Stimulated activated CD8-positive, alpha-beta memory T cell treated with anti-CD3 and anti-CD28 coated beads, Interleukin-4, amount 100 ng/mL, for 1 hour (primary cell): ENCODE measurements at places on chromosomes 13 and 19.

DNA sequence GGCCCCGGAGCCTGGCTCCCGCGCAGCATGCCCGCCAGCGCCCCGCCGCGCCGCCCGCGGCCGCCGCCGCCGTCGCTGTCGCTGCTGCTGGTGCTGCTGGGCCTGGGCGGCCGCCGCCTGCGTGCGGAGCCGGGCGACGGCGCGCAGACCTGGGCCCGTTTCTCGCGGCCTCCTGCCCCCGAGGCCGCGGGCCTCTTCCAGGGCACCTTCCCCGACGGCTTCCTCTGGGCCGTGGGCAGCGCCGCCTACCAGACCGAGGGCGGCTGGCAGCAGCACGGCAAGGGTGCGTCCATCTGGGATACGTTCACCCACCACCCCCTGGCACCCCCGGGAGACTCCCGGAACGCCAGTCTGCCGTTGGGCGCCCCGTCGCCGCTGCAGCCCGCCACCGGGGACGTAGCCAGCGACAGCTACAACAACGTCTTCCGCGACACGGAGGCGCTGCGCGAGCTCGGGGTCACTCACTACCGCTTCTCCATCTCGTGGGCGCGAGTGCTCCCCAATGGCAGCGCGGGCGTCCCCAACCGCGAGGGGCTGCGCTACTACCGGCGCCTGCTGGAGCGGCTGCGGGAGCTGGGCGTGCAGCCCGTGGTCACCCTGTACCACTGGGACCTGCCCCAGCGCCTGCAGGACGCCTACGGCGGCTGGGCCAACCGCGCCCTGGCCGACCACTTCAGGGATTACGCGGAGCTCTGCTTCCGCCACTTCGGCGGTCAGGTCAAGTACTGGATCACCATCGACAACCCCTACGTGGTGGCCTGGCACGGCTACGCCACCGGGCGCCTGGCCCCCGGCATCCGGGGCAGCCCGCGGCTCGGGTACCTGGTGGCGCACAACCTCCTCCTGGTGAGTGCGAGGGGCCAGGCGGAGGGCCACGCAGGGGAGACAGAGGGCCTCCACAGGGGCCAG is at the start of gene KL:
KL (plus strand) TSS at position 10 of the 909 bp plus-strand sequence; CDS start at position 28, 18 bp downstream.
- DNase-seq: no peak

GRCh38 chr13:20394169-20394501 is 131.5 kb downstream of the CRYL1 start:
- DNase-seq: no peak

DNA sequence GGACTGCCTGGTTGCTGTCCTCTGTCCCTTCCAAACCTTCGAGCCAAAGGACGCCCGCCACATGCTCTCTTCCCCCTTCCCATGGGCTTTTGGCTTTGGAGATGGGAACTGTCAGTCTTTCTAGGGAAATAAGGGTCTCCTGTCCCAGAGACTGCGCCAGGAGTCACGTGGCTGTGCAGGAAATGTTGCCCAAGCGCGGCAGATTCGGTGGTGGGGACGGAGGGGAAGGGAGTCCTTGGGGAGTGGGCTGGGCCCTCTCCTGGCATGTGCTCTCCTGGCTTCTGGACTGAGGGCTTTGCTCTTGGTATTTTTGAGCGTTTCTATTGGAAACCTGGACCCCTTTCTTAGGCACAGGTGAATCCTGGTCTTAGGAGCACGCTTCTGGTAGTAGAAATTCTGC is 103.2 kb downstream of the KDM4B start:
- no peak for DNase-seq

- no peak for DNase-seq
These were observed 17.1 kb upstream of the S1PR4 start for GRCh38 chr19:3161453-3161852.

GRCh38 chr13:84641491-84641890 is 759.2 kb upstream of the SLITRK1 start:
- no peak for DNase-seq

DNA sequence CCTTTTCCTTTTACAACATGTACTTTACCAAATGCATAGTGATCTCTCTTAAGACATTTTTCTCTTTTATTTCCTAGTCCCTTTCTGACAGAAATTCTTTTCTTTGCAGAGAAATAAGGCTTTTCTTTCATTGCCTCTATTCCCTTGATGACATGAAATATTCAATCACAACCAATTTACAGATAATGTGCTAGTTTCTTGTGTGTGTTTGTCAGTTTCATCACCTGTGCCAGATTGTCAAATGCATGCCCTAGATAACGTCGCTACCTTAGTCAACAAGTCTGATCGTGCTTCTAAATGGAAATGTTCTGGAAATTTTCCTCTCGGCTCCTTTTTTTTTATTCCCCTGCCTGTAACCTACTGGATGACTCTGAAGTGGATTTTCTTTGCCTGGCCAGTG is 478.1 kb downstream of the KLF5 start:
- DNase-seq: no peak

DNA sequence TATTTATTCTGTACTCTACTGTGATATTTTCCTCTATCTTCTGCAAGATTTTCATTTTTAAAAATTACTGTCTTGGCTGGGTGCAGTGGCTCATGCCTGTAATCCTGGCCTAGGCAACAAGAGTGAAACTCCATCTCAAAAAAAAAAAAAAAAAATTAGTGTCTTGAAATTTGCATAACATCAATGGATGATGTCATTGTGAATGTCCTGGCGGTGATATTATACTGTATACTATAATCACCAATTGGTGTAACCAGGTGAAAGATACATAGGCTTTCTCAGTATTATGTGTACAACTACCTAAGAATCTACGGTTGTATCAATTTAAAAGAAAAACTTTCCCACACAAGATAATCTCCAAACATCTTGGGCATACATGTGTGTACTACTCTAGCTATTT is 15.2 kb downstream of the ZNF331 start:
- no peak for DNase-seq

GRCh38 chr19:3580156-3580934 is 4.9 kb upstream of the GIPC3 start:
- no peak for DNase-seq

- no peak for DNase-seq
These were observed 50.3 kb downstream of the ARHGEF7 start for GRCh38 chr13:111165241-111166010.

GRCh38 chr13:45602183-45603170 is 13.1 kb downstream of the ERICH6B start:
- DNase-seq: no peak

DNA sequence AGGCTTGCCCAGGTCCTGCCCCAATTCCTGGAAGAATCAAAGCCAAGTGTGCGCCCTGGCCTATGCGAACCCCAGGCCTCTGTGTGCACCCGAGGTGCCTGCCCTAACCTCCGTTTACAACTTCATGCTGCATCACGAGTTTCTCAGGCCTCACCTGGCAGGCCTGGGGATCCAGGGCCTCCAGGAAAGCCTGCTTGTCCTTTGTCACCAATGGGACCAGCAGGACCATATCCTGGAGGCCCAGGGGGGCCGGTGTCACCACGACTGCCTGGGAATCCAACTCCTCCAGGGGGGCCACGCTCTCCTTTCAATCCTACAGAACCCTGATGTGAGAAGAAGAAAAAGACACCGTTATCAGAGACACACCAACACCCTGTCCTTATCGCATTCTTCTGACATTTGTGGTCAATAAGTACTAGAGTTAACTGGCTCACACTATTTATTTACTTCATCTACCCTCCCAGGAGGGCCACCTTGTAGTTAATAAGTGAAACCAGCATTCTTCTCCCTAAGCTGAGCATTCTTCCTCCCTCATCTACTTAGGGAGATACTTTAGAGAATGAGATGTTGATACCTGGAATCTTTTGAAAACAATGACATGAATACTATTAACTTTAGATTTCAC is 120.6 kb downstream of the COL4A1 start:
- no peak for DNase-seq

- DNase-seq: no peak
These were observed 20.4 kb upstream of the DCLK1 start for GRCh38 chr13:36151591-36151990.

DNA sequence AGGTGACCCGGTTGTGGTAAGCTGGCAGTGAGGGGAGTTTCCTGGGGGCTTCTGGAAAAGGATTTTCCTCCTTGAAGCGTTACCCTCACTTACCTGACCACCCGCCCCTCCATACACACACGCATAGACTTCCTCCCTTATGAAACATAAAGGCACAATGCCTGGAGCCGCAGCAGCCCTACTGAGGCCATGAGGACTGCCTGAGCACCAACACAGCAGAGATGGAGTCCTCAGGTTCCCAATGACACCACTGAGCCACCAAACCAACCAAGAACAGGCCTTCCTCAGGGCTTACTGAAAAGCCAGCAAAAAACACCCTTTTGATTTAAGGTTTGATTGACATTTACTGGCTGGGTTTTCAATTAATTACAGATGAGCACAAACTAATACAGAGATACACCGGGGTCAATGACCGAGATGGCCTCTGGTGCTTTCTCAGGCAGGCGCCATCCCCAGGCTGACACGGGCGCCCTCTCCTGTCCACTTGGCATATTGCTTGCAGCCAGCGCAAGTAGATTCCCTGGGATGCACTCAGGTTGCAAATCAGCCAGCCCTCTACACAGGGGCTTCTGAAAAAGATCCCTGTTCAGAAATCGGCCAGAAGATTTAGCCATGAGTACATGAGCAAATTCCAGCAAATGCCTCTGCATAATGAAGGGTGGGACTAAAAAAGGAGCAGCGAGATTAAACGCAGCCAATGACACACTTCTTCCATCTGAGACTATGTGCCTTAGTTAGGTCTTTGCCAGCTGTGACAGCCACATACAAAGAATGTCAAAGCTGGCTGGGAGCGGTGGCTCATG is 14.8 kb downstream of the OPA3 start:
- DNase-seq: peak; percentile 9

GRCh38 chr13:103100830-103101229 is 34.6 kb upstream of the SLC10A2 start:
- no peak for DNase-seq

- DNase-seq: no peak
These were observed 18.8 kb upstream of the GPR183 start for GRCh38 chr13:99326012-99326411.

- DNase-seq: no peak
These were observed 375.3 kb downstream of the MTUS2 start for GRCh38 chr13:29195456-29195855.

- DNase-seq: no peak
These were observed 178.6 kb downstream of the RBM26 start for GRCh38 chr13:79227418-79227817.

GRCh38 chr13:85373322-85373721 is 425.9 kb downstream of the SLITRK6 start:
- no peak for DNase-seq

DNA sequence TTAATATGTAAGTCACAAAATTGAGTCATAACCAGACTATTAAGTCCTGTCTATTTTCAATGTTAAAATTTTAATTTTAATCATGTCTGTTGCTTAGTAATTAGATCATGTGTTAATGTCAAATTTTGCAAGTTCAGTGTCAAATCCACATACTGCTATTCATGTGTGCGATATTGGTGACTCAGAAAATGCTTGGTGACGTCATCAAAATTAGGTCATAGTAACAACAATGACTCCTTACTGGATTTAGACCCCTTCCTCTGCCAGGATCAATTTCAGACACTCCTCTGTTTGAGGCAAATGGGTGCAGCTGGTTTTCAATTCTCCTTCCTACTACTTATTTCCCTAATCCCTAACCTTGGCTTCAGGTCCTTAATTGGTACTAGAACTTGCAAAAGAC is 1394.3 kb upstream of the SLC10A2 start:
- no peak for DNase-seq

- DNase-seq: no peak
These were observed 417.6 kb upstream of the PCDH20 start for GRCh38 chr13:61833228-61833627.

DNA sequence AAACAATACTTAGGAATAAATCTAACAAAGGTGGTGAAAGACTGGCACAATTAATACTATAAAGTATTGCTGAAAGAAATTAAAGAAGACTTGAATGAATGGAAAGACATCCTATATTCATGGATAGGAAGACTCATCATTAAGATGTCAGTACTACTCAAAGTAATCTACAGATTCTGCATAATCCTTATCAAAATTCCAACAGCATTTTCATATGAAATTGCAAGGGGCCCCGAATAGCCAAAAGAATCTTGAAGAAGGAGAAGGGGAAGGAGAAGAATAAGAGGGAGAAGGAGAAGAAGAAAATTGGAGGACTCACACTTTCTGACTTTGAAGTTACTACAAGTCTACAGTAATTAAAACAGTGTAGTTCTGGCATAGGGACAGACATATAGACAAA is 25.6 kb upstream of the LRP3 start:
- DNase-seq: no peak

DNA sequence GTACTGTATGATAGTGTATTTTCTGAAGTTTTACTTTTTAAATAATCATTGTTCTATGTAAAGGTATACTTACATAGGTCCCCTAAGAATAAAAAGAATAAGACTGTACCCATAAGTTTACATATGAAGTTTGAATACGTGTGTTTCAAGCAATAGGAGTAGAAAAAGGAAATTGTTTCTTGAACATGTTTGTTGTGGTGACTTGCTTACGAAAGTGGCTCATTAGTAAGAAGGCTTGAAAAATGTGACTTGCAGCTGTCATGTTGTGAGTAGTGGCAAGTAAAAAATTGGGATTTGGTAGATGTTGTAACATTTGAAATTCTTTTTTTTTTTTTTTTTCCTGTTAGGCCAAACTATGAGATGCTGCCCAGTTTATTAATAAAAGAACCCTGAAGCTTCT is 203.3 kb downstream of the LMO7 start:
- no peak for DNase-seq

DNA sequence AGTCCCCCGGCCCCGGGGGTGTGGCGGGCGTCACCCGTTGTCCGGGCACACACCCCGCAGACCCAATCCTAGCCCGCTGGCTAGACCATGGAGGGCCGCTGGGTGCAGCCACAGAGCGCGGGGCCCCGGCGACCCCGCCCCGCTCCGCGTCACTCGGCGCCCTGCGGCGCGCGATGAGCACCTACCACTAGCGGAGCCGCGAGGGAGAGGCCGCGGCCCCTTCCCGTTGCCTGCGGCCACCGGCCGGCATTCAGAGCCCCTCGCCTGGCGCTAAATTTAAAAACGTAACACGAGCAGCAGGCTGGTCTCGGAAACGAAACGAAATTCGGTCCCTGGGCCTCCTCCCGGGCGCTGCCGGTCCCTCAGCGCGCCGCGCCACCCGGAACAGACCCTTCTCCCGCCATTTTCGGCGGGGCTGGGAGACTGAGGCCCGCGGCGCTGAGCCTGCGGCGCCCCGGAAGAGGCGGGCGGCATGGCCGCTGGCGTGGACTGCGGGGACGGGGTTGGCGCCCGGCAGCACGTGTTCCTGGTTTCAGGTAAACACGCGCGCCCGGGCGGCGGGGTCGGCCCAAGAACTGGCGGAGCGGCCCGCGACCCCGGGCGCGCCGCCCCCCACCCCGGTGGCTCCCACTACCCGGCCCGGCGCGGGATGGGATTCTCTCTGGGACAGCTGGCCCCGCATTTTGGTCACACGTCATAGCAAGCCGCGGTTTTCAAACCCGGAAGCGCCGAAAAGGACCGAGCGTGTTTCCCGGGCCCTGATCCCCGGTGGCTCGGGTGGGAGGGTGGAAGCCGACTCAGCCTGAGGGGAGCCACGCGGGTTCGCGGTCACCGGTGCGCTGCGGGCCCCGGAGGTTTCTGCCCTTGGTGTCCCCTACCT is at the start of gene RNASEH2B:
RNASEH2B (plus strand) TSS at position 187 of the 880 bp plus-strand sequence; CDS start at position 473, 286 bp downstream.
- peak; percentile 30 for DNase-seq

GRCh38 chr19:11168568-11168967 is 13.0 kb upstream of the SPC24 start:
- no peak for DNase-seq

- DNase-seq: no peak
These were observed 75.3 kb downstream of the TEX29 start for GRCh38 chr13:111395511-111396393.

GRCh38 chr19:18521692-18522123 is at the start of gene ELL:
ELL (minus strand) TSS chr19:18522070; CDS start chr19:18522055, 15 bp downstream.
- no peak for DNase-seq

GRCh38 chr19:6423499-6424194 is 964 bp downstream of the KHSRP start:
- DNase-seq: no peak
